ENCODE measurements at places on chromosomes 4 and X. TPM values are rescaled to one million over a fixed set of nuclear protein-coding genes. Genes with fewer than 3 reads are reported as not detected.

PAGE1 gene
- not detected for polyA plus RNA-seq

TEC gene
- polyA plus RNA-seq, result 4.2 TPM

CYBB gene
- polyA plus RNA-seq, result 13.0 TPM

DDX60 gene
- 10.9 TPM for polyA plus RNA-seq

HMGN5 gene
- polyA plus RNA-seq, result 40.1 TPM

ARR3 gene
- 1.5 TPM for polyA plus RNA-seq

MXRA5 gene
- polyA plus RNA-seq, result 7.9 TPM

MAP3K15 gene
- 5.1 TPM for polyA plus RNA-seq

GRCh38 chr4:181307824-181308223, 935.4 kb upstream of the TENM3 start:
- DNase-seq, result no peak

DNA sequence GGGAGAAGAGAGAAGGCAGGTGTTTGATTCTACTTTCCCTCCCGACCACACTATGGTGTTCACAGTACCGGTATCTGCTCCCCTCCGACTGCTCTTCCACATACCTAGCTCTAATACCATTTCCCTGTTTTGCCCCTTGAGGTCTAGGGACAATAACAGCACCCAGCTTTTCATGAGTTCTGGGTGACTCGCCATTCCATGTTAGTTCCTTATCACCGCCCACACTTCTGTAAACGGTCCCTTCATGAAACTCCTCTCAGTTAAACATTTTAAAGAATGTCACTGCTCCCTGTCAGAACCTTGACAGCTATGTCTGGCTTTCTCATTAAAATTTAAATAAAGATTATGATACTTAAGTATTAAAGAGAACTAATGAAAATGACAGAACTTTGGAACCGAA, 136.7 kb downstream of the ADAMTS3 start:
- no peak for DNase-seq

- DNase-seq, result no peak
These were observed 106.5 kb upstream of the FAM9A start for GRCh38 chrX:8907688-8908087.

DNA sequence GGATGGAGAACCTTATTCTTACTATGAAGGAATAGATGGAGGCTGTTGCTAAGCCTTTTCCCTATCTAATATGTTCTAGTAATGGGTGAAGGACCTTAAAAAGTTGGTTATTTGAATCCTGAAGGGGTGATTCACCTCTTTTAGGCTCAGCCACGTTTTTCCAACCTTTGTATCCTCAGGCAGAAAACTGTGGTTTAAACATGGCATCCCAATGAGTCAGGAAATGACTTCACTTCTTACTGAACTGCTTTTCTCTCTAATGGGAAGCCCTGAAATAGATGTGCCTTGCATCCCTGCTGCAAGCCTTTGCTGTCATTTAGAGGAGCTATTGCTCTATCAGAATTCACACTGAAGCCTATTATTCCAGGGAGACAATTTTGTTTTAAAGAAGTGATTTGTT, 191.0 kb upstream of the ARX start:
- DNase-seq, result no peak

DNA sequence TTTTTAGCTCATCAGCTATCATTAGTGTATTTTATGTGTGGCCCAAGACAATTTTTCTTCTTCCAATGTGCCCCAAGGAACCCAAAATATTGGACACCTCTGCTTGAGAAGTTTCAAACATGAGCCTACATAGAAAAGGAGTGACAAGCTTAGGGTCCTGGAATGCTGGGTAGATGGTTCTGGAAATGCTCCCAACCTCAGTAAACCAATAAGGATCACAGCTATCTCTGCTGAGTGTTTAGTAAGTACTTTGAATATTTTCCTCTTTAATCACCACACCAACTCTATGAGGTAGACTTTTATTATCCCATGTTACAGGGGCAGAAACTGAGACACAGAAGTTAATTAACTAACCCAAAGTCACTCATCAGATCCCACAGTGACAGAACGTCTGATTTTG, 164.9 kb upstream of the KLF3 start:
- no peak for DNase-seq

- DNase-seq, result no peak
These were observed 480.8 kb upstream of the TECRL start for GRCh38 chr4:64889906-64890610.

DNA sequence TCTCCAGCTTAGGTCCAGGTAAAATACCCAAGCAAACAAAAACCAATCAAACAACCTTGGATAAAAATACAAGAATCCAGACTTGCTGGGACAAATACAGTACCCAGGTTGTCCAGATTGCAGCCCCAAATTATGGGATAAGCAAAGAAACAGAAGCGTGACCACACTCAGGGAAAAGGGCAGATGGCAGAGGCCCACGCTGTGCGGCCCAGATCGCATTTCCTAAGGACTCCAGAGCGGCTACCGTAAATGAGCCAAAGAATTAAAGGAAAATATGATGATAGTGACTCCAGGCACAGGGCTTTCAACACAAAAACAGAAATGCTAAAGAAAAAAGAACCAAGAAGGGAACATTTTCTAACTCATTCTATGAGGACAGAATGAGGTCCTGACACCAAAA, 50.3 kb downstream of the FGFRL1 start:
- no peak for DNase-seq

- DNase-seq, result peak; percentile 56
These were observed at the start of gene MAGEE1 for GRCh38 chrX:76427560-76428242. MAGEE1 (plus strand) TSS chrX:76427710; CDS start chrX:76427931, 221 bp downstream.

GRCh38 chr4:40682290-40683101, 52.8 kb upstream of the RBM47 start:
- no peak for DNase-seq

- no peak for DNase-seq
These were observed 166.2 kb upstream of the RPS6KA3 start for GRCh38 chrX:20432746-20433387.

- no peak for DNase-seq
These were observed 164.9 kb upstream of the AGA start for GRCh38 chr4:177607111-177607573.

DNA sequence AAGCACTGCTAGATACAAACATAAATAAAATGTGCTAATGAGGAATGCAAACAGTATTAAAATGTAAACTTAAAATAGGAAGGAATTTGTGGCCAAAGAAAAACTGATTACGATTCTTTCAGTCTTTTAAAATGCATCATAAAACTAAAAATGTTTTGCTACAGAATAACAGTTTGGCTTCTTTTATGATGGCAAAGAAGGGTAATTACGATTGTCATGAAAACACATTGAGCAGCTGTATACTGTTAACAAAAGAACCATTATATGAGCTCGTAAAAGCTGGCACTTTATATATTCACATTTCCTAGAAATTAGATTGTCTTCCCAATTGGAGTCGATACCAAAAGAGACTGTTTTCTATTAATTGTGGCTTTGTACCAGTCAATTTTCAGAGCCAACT, 290.4 kb downstream of the NR3C2 start:
- DNase-seq, result no peak

- no peak for DNase-seq
These were observed 67.6 kb upstream of the TMEM150C start for GRCh38 chr4:82629238-82630000.

GRCh38 chr4:53465281-53465680, 87.8 kb downstream of the FIP1L1 start:
- DNase-seq, result no peak

- no peak for DNase-seq
These were observed 53.5 kb downstream of the FAM114A1 start for GRCh38 chr4:38921151-38921550.

DNA sequence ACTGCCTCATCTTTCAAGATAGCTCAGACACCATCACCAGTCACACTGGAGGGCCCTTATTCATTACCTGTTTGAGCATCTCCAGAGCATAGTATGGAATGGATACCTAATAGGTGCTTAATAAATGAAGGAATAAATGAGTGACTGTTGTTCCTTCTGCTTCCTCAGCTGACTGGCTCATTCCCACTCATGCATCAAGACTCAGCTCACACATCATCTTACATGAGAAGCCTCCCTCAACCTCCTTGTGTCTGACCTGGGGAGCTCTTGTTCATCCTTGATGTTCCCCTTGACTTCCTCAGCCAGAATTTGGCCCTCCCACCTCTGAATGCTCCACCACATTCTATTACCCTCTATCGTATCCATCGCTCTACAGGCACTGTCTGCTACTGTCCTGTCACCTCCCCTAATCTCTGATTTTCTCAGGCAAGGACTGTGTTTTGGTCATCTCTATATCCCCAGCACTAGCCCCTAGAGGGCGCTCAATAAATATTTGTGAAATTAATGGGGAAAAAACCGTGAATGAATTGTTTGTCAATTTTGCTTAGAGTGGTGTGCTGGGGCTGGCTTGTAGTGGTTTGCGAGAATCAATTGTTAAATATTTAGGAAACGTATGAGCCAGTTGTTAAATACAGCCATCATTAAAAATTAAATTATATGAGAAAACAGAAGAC, 88.3 kb downstream of the NHSL2 start:
- DNase-seq, result no peak

DNA sequence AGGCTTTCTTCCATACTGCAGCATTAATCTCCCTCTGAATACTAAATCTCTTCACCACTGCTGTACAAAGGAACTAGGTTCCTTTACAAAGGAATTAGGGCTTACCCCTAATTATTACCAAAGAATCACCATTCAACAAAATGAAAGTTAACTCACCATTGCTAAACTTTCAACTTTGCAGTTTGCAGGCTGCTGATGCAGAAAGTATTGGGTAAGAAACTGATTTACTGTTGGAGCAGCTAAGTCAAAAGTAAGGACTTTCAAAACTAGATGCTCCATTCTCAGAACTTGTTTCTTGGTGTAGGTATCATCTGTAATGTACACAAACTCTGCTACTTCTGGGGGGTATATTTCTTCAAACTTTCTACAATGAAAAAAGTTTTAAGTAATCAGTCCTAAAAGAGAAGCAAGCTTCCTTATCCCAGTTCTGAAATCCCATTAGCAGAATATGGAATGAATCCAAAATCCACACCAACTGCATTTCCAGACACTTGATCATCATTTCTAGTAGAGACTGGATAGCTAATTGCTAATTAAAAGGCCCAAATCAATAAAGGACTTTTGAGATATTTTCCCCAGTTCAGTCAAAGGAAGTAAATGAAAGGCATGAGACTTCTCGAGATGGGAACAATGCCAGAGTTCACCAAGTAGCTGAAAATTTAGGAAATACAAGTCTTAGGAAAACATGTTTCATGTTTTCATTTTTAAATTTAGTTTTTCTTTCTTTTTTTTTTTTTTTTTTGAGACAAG, 4.3 kb downstream of the CCNA2 start:
- DNase-seq, result no peak

DNA sequence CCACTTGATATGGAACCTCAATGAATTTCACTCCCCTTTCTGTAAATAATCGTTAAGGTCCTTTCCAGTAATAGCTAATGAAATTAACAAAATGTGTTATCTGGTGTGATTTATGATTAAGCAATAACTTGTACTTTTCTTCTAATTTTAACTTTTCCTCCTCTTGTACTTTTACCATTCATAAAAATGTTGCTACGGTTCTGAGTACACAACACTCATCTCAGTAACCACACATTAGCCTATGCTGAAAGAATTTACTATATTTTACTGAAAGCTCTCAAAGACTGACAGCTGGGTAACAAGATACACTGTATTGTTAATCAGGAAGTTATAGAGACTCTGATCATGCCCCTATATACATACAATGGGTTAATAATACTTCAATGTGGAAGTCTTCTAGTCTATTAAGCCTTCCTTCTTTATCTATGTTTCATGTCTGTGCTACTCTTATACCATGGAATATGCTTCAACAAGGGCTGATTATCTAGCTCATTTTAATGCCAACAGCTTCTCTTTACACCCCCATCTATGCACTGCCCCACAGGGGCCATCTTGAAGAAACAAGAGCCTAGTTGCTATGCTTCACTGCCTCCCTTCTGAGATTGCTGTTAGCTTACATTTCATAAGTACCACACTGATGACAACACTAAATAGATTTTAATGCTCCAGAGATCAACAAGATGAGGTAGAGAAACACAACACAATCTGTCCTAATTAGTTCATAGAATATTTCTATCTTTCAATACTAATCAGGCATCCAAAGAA, 39.1 kb downstream of the LAMP2 start:
- no peak for DNase-seq

- no peak for DNase-seq
These were observed 51.3 kb upstream of the RELL1 start for GRCh38 chr4:37737466-37737865.

DNA sequence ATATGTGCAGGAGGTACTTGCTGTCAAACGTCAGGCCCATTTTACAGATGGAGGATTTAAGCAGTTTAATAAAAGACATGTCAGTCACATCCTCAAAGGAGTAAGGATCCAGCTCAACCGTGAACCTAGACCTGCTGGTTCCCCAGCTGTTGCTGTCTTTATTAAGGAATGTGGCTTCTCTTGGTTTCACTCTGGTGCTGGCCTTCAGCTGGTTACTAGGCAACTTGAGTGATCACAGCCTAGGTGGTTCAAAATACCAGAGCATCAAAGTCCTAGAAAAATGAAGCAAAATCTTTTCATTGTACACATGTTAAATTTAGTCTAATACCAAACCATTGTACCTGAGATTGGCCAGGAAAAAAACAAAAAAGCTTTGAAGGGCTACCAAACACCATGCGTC, 32.7 kb upstream of the GLRA2 start:
- no peak for DNase-seq

- DNase-seq, result no peak
These were observed 38.0 kb upstream of the SPON2 start for GRCh38 chr4:1210241-1210841.

DNA sequence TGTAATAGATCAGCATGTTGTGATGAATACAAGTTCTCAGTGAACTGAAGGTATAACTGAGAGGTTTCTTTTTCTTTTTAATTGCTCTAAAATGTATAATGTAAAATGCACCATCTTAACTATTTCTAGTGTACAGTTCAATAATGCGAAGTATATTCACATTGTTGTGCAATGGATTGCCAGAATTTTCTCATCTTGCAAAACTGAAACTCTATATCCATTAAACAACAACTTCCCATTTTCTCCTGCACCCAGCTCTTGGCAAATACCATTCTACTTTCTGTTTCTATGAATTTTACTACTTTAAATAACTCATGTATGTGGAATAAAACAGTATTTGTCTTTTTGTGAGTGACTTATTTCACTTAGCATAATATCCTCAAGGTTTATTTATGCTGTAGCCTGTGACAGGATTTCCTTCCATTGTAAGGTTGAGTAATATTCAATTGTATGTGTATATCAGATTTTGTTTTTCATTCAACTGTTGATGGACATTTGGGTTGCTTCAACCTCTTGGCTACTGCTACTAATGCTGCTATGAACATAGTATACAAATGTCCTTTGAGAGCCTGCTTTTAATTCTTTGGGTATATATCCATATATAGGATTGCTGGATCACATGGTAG, 53.5 kb upstream of the NPFFR2 start:
- DNase-seq, result no peak

DNA sequence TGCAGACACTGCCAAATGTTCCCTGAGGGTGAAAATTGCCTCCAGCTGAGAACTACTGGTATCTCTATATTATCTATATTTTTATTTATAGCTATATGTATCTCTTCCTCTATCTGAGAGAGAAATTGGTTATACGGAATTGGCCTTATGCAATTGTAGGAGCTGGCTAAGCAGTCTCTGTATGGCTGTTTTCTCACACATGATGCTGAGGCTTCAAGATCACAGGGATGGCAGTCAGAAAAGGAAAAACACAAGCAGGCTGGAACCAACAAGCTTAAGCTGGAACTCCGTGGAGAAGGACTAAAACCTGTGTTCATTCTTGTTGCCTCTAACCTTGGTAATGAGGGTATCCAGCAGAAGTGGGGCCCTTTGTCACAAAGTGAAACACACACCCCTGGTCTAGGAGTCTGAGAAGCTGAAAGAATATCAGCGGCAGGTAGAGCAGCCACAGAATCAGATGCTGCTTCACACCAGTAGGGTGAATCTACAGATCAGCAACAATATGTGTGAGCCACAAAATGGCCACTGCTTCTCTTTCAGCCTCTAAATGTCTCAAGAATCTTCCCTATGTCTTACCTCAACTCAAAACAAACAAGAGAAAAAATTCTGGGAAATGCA, 166.5 kb upstream of the PPP1R2C start:
- no peak for DNase-seq

Data from left renal cortex interstitium (tissue), 4 donors.